WTC11 (cell line): ENCODE measurements at places on chromosomes 5 and 9.

DNA sequence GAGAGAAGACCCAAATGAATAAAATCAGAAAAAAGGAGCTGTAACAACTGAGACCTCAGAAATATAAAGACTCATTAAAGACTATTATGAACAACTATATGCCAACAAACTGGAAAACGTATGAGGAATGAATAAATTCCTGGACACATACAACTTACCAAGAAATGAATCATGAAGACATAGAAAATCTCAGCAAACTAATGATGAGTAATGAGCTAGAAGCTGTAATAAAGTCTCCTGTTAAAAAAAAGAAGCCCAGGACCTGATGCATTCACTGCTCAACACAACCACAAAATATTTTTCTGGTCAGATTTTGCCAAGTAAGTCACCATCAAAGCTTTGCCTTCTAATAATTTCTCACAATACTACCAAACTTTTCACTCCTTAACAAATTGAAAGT, 666.7 kb downstream of the LRRC70 start:
- DNase-seq: no peak

GRCh38 chr5:9188131-9188530, 357.7 kb downstream of the SEMA5A start:
- DNase-seq: no peak

DNA sequence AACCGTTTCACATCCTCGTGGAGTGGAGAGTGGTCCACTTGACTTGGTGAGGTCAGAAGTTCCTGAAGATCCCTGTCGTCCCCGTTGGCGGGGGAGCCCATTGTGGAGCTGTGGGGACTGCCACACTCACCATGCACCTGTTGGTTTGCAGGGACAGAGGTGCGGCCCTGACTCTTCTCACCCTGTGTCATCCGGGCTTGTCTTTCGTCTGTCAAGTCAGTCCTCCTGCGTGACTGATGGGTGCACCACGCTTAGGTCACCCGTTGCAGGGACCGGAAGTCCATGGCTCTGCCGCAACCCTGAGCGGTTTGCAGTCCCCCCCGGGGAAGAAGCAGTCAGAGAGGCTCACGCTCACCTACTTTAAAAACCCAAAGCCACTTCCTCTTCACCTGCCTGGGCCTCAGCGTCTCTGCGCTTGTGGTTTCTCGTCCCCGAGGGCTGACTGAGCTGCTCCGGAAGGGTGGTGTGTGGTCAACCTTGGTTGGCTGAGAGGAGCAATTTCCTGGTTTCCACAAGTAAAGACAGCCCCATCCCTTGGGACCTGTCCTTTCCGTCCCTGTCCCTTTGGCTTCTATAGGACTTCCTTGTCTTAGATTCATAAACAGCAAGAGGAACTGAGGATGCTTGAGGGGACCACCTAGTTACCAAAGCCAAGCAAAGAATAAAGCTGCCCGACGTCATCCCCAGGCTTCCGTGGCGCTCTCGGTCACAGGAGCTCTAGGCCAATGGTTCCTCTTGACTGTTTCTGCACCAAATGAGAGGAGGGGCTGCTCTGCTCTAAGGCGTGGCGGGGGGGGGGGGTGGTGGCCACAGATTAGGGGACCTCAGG, 53.2 kb downstream of the USP20 start:
- DNase-seq: no peak

DNA sequence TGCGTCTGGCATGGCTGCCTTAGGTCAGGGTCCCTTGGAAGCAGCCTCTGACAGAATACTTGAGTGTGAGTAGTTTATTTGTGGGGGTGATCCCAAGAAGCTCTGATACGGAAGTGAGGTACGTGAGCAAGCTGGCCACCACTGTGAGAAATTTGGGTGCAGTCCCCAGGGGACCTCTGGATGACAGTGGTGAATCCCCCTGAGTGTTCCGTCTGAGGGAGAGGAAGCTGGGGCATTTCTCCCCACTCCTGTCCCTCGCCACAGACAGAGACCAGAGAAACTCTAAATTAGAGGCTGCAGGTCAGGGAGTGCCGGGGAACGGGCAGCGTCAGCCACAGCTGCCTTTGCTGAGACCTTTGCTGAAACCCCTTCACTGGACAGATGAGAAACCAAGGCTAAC, 155.9 kb upstream of the COL5A1 start:
- DNase-seq: no peak

- DNase-seq: no peak
Measured at GRCh38 chr9:22041775-22042174, 32.7 kb upstream of the CDKN2B start.

DNA sequence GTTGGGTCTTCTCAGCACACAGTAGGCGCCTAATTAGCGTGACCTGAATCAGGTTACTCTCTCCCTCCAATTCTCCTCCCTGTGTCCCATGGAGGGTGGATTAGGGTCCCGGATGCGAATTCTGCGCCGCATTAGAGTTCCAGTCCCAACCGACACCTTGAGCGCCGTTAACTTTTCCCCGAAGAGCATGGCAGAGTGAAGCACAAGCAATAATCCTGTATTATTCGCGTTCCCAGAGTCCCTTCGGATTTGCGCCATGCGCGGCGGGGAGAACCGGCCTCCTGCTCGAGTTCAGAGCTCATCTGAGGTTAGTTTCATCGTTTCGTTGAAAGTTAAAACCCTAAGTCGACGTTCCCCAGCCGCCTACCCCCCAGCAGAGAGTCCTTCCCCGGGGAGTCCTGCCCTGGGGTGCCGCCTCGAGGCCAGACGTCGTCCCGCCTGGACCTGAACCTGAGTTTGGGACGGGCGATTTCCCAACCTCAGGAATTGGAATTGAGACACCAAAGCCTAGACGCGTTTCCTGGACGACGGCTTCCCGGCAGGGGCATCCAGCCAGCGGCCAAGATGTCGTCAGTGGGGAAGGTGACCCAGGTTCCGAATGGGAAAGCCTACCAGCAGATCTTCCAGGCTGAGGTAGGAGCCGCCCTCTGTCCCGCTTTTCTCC, at the start of gene CCDC180:
Gene CCDC180 (plus strand): TSS at position 160 of the 664 bp plus-strand sequence. CDS start 405 bp downstream, at position 565.
- peak; percentile 45 for DNase-seq

- no peak for DNase-seq
Measured at GRCh38 chr5:120236360-120236759, 227.7 kb upstream of the PRR16 start.

- no peak for DNase-seq
Measured at GRCh38 chr5:56717253-56717987, 97.9 kb upstream of the MAP3K1 start.

DNA sequence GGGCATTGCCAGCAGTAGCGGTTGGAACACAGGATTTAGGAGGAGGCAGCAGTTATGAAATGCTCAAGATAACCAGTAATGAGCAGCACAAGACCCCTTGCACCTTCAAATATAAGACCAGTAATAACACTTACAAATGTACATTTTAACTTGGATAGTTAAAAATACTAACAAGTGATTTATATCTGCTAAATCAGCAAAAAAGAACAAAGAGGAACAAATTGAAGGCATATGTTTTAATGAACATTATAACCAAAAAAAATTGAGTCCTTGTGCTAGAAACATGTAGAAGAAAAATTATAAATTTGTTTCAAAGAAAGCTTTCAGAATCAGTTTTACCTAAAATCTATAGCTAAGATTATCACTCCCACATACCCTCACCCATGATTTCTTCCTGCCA, 52.0 kb downstream of the ALDH7A1 start:
- DNase-seq: no peak

- no peak for DNase-seq
Measured at GRCh38 chr9:124960409-124960752, 19.5 kb upstream of the GOLGA1 start.

DNA sequence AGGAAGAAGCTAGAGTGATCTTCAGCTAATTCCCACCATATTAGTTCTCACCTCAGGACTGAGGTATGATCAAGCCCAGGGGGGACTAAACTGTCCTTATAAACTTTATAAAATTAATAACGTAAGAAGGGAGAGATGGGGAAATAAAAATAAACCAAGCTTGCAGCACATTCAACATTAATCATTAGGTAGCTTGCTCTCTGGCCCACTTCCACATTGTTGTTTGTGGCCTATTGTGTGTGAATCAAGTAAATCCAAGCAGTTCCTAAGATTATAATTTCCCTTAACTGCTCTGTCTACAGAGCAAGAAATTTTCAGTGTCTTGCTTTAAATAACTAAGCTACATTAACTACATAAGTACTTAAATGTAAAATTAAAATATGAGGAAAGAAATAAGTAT, 131.3 kb upstream of the ABCA1 start:
- no peak for DNase-seq

GRCh38 chr9:137784046-137784445, 93.5 kb upstream of the CACNA1B start:
- peak; percentile 37 for DNase-seq

GRCh38 chr5:120164986-120165385, 299.1 kb upstream of the PRR16 start:
- no peak for DNase-seq

GRCh38 chr9:136088939-136089696, 6.0 kb downstream of the NACC2 start:
- no peak for DNase-seq

- no peak for DNase-seq
Measured at GRCh38 chr5:103450333-103451061, 112.1 kb downstream of the NUDT12 start.

DNA sequence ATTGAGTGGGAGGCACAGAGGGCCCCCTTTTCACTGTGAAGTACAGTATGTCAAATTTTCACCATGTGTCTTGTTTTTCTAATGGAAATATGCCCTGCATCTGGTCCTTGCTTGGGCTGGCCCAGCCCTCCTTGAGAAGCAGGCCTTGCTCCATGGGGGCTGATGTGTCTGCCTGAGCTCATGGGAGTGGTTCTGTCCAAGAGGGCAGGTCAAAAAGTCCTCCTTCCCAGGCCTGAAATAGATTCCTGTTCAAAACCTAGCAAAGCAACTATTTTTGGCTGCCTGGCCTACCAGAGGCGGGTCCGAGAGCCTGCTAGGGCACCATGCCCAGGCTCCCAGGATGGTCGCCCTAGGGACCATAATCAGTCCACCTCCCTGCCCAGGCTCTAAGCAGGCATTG, 40.5 kb upstream of the NEURL1B start:
- no peak for DNase-seq

- peak; percentile 56 for DNase-seq
Measured at GRCh38 chr9:122228568-122229484, at the start of gene LHX6. Gene LHX6, minus strand, starts transcription at chr9:122228957. Its CDS starts 217 bp downstream, at chr9:122228740.

GRCh38 chr5:115170929-115171510, 1.3 kb upstream of the TRIM36 start:
- DNase-seq: no peak

DNA sequence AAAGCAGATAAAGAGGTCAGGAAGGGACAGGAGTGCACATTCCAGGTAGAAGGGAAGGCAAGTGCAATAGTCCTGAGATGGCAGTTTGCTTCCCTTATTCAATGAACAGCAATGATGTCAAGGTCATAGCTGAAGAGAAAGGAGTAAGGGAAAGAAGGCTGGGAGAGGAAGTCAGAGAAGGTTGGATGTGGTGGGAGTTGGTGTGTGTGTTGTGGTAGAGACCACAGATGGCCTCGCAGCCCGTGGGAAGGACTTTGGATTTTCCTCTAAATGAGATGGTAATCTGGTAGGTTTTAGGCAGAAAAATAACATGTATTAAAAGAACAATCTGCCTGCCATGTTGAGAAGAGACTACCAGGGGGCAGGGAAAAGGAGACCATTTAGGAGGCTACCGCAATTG, 25.1 kb upstream of the LPAR1 start:
- DNase-seq: no peak

GRCh38 chr5:42583322-42583721, 160.1 kb downstream of the GHR start:
- peak; percentile 58 for DNase-seq

GRCh38 chr5:120546922-120547321, 82.8 kb downstream of the PRR16 start:
- DNase-seq: no peak

DNA sequence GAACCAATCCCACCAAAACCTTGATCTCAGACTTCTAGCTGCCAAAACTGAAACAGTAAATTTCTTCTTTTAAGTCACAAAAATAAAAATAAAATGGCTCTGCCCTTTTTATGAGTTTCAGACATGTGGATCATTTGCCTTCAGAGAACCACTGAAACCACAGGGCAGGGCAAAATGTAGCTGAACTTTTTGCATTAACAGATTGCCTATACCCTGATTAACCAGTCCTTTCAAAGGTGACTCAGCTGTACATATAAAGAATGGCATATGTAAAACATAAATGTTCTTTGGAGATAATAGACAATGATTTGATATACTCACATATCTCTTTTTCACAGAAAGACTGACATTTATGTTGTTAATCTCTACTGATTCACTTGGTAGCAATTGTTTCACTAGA, 187.1 kb upstream of the GRIN3A start:
- DNase-seq: no peak

GRCh38 chr5:180343831-180344695, 9.1 kb downstream of the GFPT2 start:
- no peak for DNase-seq

DNA sequence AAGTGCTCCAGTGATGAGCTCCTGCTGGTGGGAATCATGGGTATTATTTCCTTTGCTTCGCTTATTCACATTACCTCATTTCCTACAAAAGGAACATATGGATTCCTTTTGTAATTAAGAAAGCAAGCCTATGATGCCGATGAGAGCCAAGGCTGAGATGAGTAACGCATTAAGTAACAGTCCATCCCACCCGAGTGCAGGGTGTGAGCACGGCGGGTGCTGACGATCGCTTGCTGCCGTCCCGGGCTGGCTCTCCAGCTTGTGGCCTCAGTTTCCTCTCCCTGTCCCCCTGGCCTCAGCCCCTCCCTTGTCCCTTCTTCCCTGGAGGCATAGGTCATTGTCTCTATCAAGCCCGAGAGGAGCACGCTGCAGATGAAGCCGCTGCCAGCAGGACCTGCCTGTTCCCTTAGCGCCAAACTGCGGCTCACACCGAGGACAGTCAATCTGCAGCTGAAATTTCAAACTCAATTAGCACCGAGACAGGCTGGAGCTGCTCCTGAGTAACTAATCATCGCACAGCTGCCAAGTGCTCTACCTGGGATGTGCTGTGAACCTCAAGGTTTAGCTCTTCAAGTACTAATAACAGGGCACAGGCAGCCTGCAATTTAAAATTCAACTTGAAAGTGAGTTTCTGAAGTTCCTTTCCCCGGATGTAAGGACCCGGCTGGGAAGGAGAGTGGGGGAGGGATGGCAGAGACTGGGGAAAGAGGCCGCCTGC, 115.2 kb upstream of the RAPGEF1 start:
- DNase-seq: no peak

GRCh38 chr5:91635950-91636734, 253.0 kb upstream of the ARRDC3 start:
- no peak for DNase-seq

- no peak for DNase-seq
Measured at GRCh38 chr9:105683688-105684275, 10.6 kb upstream of the TMEM38B start.

GRCh38 chr9:125998837-125999503, 251.8 kb downstream of the PBX3 start:
- DNase-seq: no peak

- DNase-seq: no peak
Measured at GRCh38 chr9:85167146-85167545, 497.6 kb downstream of the NTRK2 start.
